H9 (cell line): ENCODE measurements at places on chromosomes 13 and 19.

DNA sequence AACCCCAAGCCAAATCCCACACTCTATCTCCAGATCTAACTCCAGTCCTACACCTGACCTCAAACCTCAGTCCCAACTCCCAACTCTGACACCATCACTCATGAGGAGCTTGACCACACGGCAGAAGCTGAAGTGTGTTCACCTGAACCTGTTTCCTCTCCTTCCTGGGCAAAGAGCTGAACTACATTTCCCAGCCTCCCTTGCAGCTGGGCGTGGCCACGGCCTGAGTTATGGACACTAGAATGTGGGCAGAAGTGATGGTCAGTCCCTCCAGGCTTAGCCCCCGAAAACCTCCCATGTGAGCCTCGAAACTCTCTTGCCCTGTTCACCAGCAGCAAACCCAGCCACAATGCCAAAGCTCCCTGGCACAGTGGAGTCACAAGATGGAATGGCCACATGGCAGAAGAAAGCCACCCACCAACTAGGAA, 19.5 kb upstream of the MEIS3 start:
- peak; percentile 65 for DNase-seq
- H3K4me3 ChIP-seq: no peak overlapping the region; the same call in 2 of the 3 replicates
- no peaks in the 10 kb centered on the region for H3K36me3 ChIP-seq
- no peaks in the 10 kb centered on the region for H3K4me1 ChIP-seq
- no peak overlapping the region for H3K27ac ChIP-seq

GRCh38 chr19:15893477-15893876, 4.4 kb downstream of the CYP4F2 start:
- H3K27ac ChIP-seq: no peak overlapping the region
- no peak overlapping the region for H3K4me3 ChIP-seq
- no peaks in the 10 kb centered on the region for H3K4me1 ChIP-seq
- H3K27me3 ChIP-seq: no peaks in the 10 kb centered on the region
- DNase-seq: no peak

GRCh38 chr13:43664700-43665191, 122.0 kb downstream of the ENOX1 start:
- DNase-seq: no peak
- H3K27me3 ChIP-seq: no peaks in the 10 kb centered on the region
- no peaks in the 10 kb centered on the region; the same call in 1 of the 2 replicates for H3K4me1 ChIP-seq
- H3K4me3 ChIP-seq: no peak overlapping the region

DNA sequence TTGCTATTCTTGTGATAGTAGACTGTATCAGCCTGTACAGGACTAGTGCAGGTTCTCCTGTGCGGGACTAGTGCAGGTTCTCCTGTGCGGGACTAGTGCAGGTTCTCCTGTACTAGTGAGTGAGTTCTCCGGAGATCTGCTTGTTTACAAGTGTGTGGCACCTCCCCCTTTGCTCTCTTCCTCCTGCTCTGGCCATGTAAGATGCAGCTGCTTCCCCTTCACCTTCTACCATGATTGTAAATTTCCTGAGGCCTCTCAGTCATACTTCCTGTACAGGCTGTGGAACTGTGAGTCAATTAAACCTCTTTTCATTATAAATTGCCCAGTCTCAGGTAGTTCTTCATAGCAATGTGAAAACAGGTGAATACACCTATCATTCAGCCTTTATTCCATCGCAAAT, 289.6 kb downstream of the TEX29 start:
- no peaks in the 10 kb centered on the region; the same call in 2 of the 3 replicates for H3K36me3 ChIP-seq
- H3K27me3 ChIP-seq: no peaks in the 10 kb centered on the region
- no peak overlapping the region for H3K27ac ChIP-seq
- peak; percentile 5 for DNase-seq
- no peak overlapping the region for H3K4me3 ChIP-seq
- H3K4me1 ChIP-seq: no peaks in the 10 kb centered on the region

DNA sequence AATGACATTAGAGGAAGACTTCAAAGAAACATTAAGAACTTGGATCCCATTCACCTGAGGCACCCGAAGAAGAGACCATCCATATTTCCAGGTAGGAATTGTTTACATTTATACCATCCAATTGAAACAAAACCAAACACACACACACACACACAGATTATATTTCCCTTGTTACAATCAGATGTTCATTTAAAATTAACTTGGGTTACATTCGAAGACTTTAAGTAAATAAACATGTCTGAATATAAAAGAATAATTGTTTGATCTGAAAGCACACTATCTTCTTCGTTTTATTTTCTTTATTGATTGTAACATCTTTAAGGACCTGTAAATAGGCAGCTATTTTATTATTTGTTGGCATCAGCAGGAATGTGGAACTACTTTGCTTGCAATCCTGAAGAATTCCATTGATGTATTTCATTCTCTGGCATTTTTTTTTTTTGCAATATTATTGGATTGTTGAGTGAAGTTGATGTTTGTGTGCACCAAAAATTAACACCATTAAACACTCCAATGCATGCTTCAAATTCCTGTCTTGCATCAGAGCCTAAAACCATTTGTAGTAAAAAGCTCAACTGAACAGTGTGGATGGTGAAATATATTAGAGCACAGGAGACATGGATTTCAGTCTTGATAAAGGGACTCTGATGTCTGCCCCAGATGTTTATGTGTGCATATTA, 85.3 kb upstream of the FRY start:
- H3K4me1 ChIP-seq: peaks cover 3% of the 10 kb centered on the region; the same call in 1 of the 2 replicates
- DNase-seq: no peak
- no peak overlapping the region for H3K4me3 ChIP-seq
- no peaks in the 10 kb centered on the region for H3K27me3 ChIP-seq
- H3K36me3 ChIP-seq: no peaks in the 10 kb centered on the region
